ENCODE measurements at places on chromosomes 3 and 15. TPM values are rescaled to one million over a fixed set of nuclear protein-coding genes. Genes with fewer than 3 reads are reported as not detected.

ACOX2 gene
- total RNA-seq: 6.0 TPM

SCAMP2 gene
- total RNA-seq: 66.5 TPM

ADGRG7 gene
- not detected for total RNA-seq

FES gene
- 0.84 TPM for total RNA-seq

PP2D1 gene
- total RNA-seq: not detected

ARHGAP31 gene
- 0.75 TPM for total RNA-seq

ELL3 gene
- total RNA-seq: 1.2 TPM

TLNRD1 gene
- total RNA-seq: 10.0 TPM

SLC22A14 gene
- total RNA-seq: 0.05 TPM

KLF15 gene
- total RNA-seq: 0.73 TPM

ATP13A5 gene
- not detected for total RNA-seq

DNAJB11 gene
- 53.6 TPM for total RNA-seq

GOLGA8K gene
- total RNA-seq: 0.60 TPM

PATL2 gene
- 0.16 TPM for total RNA-seq

SLC22A13 gene
- total RNA-seq: not detected

IQGAP1 gene
- total RNA-seq: 165 TPM

ISLR gene
- total RNA-seq: 0.50 TPM

ZPLD1 gene
- not detected for total RNA-seq

MAGI1 gene
- total RNA-seq: 4.0 TPM

TF gene
- total RNA-seq: 0.91 TPM

RGMA gene
- total RNA-seq: 0.31 TPM

VGLL3 gene
- total RNA-seq: 12.1 TPM

NR1I2 gene
- total RNA-seq: not detected

SLCO2A1 gene
- 0.24 TPM for total RNA-seq

ZIC1 gene
- total RNA-seq: not detected

EPHB3 gene
- 0.17 TPM for total RNA-seq

PLD1 gene
- 7.3 TPM for total RNA-seq

CCR9 gene
- 0.03 TPM for total RNA-seq

PTPRG gene
- 3.1 TPM for total RNA-seq

ANKDD1A gene
- total RNA-seq: 1.9 TPM

SNTN gene
- not detected for total RNA-seq

TGM4 gene
- 0.12 TPM for total RNA-seq

HESX1 gene
- total RNA-seq: 0.27 TPM

SPINT1 gene
- 0.82 TPM for total RNA-seq

HIGD2B gene
- total RNA-seq: not detected

RYR3 gene
- total RNA-seq: 0.07 TPM

MYNN gene
- 8.7 TPM for total RNA-seq

PRRT3 gene
- 1.9 TPM for total RNA-seq

HDC gene
- 0.12 TPM for total RNA-seq

ALDH1L1 gene
- total RNA-seq: 0.30 TPM

CCR4 gene
- total RNA-seq: 0.06 TPM

LMAN1L gene
- total RNA-seq: not detected

TLR9 gene
- total RNA-seq: 0.02 TPM

ARGFX gene
- not detected for total RNA-seq

CAND2 gene
- 0.37 TPM for total RNA-seq

CTXN2 gene
- 0.07 TPM for total RNA-seq
